ENCODE measurements at places on chromosomes 6 and 20.

GRCh38 chr20:45268531-45268930 lies 14.2 kb upstream of the SLPI start:
- DNase-seq, result no peak

DNA sequence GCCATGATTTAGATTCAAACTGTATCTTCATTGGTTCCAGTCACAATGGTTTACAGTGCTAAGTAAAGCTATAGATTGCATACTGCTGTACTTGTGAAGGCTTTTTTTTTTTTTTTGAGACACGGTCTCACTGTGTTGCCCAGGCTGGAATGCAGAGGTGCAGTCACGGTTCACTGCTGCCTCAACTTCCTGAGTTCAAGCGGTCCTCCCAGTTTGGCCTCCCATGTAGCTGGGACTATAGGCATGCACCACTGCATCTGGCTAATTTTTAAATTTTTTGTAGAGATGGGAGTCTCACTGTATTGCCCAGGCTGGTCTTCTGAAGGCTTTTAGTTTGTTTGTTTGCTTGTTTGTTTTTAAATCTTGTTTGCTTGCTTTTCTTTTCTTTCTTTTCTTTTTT lies 24.9 kb downstream of the ITCH start:
- no peak for DNase-seq

DNA sequence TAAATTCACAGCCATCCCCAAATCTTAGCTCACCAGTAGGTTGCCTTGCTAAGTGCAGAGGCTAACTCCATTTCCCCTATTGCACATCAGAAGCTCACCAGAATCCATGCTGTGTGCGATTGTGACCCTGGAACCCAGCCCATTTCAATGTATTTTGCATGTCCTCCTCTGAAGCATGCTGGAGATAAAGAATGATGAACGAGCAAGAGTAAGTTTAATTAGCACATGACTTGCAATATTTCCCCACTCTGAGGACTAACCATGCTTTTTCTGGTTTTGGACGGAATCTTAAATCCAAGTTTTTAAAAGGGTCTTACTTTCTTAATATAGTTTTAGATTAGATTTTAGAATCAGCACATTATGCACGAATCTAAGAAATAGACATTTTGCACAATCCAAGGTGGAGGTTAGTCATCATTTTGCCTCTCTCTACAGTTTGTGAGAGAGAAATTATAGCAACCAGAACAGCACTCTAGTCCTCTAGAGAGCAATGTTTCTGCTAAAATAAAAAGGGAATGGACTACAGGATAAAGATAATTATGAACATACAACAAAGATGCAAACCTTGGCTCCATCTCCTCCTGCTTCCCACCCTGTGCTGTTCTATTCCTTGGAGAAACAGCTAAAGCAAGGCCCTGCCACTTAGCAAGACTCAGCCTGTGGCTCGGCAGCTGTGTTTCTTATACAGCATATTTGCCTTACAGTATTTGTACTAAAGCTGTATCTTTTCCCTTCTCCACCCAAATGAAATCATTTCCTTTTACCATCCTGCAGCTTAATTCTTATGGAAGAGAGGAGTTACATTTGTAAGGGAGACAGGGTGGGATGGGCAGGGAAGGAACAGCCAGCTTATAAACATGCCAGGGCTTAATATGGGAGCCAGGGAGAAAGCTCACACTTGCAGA lies 24.9 kb upstream of the LAMA4 start:
- no peak for DNase-seq

DNA sequence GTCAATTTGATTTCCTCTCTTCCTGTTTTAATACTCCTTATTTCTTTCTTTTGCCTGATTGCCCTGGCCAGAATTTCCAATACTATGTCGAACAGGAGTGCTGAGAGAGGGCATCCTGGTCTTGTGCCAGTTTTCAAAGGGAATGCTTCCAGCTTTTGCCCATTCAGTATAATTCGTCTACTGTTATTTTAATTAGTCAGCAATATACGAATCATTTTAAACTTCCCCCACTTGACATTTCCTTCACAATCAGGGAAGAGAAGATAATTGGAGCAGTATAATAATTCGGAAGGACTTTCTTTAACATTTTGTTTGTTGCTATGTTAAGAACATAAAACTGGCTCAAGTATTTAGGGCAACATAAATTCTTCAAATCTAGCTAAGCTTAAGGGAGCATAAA lies 860.3 kb upstream of the SLC35B3 start:
- no peak for DNase-seq

GRCh38 chr20:47464380-47465101 lies 37.1 kb upstream of the NCOA3 start:
- DNase-seq, result no peak

DNA sequence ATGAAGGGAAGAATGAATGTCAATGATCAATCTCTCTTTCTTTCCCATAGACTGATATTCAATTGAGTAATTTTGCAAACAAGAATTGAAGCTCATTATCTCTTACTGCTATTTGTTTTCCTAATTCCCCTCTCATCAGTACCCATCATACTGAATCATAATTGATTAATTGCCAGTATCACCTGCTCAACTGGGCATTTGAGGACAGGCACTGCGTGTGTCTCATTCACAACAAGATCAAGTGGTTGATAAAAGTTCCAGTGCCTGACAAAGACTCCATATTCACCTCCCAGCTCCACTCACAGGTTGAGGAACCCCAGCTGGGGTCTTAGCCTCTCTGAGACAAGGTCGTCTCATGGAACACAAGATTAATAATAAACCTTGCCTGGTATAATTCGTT lies 67.7 kb downstream of the BCAS1 start:
- DNase-seq, result no peak

All from stimulated activated CD4-positive, alpha-beta T cell treated with anti-CD3 and anti-CD28 coated beads, Interleukin-4, amount 100 ng/mL, for 4 hours (primary cell).